ENCODE measurements at places on chromosomes 16 and 17.

GRCh38 chr16:683396-684070 is 601 bp downstream of the JMJD8 start:
- DNase-seq: no peak

- no peak for DNase-seq
These were observed 46.8 kb downstream of the BRIP1 start for GRCh38 chr17:61816538-61816937.

DNA sequence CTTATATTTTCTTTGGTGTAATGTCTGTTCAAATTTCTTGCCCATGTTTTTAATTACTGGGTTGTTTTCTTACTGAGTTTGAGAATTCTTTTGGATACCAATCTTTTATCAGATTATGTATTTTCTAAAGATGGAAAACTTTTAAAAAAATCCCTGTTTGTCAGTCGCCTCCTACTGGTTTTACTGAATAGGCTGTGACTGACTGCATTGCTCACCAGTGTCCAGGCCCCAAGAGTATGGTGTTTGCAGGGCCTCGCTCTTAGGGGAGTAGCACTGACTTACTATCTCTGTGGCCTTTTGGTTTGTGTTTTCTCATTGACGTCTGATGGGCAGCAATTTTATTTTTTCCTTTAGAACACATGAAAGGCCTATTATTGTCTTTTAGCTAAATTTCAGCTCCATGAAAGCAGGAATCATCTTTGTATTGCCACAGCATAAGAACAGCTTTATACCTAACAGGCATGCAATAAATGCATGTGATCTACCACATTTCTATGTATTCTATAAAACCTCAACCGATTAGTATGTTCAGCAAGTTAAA is 188.4 kb downstream of the AATF start:
- no peak for DNase-seq

- DNase-seq: no peak
These were observed 45.5 kb downstream of the KATNIP start for GRCh38 chr16:27595475-27595874.

GRCh38 chr16:1212616-1213194 is 12.4 kb downstream of the TPSG1 start:
- DNase-seq: no peak

DNA sequence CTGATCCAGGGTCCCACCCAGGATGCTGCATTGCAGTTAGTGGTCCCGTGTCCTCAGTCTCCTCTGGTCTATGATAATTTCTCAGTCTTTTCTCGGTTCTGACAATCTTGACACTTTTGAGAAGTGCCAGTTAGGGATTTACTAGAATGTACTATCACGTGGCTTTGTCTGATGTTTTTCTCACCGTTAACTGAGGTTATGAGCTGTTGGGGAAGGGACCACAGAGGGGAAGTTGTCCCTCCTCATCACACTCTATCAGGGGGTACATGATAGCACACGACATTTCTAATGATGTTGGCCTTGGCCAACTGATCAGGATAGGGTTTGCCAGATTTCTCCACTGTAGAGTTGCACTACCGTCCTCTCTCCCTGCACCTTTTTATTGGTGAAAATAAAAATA is 250.9 kb upstream of the SDK2 start:
- no peak for DNase-seq

- DNase-seq: no peak
These were observed 3.4 kb downstream of the ABCA9 start for GRCh38 chr17:69057280-69057679.

- DNase-seq: no peak
These were observed 17.1 kb upstream of the CD300A start for GRCh38 chr17:74449306-74449705.

DNA sequence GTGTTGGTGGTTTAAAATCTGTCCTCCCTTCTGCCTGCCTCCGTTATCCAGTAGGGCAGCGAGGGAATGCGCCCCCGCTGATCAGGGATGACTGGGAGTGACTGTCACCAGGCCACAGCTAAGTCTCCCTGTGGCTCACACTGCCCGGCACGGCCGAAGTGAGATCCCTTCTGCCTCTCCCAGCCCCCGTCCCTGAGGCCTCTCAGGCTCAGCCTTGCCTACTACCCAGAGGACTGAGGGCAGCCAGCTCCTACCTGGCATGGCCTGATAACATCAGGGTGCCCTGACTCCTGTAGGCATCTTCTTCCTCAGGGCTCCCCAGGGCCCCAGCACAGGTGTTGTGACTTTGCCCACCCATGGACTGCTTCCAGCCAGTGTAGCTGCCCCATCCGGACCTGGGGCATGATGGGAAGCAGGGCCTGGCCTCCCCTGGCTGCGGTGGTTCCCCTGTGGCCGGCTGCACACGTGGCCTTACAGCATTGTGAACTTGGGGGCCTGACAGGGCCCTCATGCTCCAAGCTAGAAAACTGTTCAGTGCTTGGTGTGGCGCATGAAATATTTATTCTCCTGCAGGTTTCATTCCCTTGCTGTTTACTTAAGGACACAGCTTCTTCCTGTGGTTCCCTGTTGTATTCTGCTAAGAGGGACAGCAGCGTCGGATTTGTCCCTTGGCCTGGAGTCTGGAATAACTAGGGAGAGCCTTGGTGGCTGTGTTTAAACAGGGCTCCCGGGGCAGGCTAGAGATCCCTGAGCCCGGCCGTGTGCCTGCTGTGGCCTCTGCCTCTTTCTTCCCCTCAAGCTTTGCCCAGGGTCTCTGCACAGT is 30.0 kb downstream of the GINS2 start:
- no peak for DNase-seq

DNA sequence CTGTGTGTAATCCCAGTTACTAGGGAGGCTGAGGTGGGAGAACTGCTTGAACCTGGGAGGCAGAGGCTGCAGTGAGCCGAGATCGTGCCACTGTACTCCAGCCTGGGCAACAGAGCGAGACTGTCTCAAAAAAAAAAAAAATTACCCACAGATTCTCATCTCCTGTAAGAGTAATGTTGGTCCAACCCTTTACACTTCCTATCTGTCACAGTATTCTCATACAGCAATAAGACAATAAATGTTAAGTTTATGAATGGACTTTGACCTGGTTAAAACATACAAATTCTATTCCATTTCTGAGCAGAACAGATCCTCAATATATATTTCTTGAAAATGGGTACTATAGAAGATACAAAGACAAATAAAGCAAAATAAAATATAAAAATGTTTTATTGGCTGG is 30.4 kb upstream of the TAOK1 start:
- DNase-seq: no peak

DNA sequence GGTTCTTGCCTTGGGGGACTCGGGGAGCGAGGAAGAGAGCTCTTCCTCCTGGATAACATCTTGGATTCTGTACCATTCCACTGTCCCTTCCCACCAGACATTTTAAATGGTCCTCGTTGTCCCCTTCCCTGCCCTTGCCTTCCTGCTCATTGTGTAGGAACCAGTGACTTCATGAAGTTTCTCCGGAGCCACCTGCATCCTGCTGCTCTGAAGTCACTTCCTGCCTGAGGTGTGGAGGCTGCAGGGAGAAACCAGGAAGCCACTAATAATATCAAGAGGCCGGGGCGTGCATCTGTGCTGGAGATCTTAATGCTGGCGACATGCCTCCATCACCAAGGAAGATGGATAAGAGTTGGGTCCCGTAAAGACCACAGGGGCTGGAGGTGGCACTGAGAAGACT is 6.2 kb upstream of the SLC16A13 start:
- DNase-seq: no peak

GRCh38 chr17:50781167-50781566 is 13.8 kb upstream of the ANKRD40CL start:
- DNase-seq: no peak

- no peak for DNase-seq
These were observed 486.5 kb downstream of the CDH13 start for GRCh38 chr16:83113317-83113716.

DNA sequence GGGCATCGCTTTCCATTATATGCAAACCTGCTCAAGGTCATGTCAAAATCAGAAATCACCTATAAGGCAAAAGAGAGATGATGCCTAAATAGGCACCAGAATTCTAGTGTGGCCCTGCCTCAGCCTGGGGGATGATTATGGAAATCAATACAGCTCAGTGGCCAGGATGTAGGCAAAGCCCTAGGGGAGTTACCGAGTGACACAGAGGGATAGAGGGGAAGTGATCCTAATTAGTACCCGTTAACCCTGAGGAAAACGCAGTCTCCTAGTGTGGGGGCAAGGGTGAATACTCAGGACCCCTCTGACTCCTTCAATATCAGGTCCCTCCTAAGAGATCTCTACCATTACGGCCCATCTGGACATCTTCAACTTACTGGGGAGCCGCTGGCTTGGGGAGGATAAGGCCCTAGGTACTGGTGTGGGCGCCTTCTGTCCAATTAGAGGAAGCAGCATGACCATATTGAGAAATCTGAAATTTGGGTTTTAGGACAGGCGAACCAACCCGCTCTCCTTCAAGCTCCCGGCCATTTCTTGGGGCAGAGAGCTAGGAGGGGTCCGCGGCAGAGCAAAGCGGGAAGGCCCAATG is 725 bp downstream of the NT5C3B start:
- DNase-seq: no peak

GRCh38 chr16:49776085-49776595 is 79.8 kb downstream of the ZNF423 start:
- no peak for DNase-seq

DNA sequence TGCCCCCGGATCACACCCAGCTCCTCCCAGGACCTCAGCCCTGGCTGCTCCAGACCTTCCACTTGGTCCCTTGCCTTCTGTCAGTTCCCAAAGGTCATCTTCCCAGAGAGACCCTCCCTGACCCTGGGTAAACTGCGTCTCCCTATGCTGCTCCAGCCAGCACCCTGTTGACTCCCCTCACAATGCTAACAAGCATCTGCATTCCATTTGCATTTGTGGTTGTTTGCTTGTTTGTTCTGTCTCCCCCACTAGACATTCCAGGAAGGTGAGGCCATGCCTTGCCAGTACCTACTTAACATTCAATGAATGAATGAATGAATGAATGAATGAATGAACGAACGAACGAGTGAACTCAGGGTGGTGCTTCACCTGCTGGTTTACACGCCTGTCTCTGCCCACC is 171.2 kb downstream of the WSCD1 start:
- no peak for DNase-seq

DNA sequence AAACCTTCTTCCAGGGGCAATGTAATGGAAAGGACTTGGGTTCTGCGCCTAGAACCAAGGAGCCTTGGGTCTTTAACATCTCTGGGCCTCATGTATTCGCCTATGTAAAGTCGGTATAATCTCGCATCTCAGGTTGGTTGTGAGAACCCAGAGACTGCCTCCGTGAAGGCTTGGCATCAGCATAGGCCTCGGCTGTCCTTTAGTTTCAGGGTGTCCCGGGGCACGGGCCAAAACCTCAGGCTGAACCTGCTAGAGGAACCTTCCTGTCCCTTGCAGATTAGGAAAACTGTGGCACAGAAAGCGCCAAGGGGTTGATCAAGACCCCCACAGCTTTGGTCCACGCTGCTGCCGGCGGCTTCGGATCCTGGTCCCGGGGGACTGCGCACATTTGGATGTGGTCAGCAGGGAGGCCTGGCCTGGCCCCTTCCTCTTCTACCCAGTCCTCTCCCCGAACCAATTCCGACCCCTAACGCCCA is 772 bp upstream of the PHAF1 start:
- DNase-seq: no peak

DNA sequence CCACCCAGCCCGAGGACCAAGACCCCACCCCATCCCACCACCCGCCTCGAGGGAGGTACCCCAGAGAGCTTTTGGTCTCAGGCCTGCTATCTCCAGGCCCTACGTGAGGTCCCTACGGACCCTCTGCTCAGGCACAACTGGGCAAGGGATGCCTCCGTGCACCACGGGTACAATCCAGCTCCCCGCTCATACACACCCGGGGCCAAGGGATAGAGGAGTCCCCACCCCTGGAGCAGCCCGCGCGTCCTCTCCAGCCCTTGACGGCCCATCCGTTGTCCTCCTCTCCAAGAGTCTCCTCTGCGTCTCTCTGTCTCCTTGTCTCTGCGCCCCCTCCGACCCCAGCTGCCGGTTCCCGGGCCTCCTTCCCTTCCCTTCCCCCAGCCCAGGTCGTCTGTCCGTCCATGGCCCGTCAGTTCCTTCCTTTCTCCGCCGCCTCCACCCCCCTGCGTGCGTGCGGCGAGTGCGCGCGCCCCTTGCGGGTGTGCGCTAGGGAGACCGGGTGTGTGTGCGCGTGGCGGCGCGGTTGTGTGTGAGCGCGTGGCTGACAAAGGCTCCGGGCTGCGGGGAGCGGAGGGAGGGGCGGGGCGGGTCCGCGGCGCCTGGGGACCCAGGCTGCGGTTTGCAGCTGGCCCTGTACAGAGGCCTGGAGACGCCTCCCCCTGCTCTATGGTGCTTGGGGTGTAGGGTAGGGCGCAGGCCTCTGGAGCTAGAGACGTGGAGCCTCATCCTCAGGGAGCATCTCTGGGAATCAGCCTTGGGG is 930 bp downstream of the SPNS2 start:
- DNase-seq: no peak

DNA sequence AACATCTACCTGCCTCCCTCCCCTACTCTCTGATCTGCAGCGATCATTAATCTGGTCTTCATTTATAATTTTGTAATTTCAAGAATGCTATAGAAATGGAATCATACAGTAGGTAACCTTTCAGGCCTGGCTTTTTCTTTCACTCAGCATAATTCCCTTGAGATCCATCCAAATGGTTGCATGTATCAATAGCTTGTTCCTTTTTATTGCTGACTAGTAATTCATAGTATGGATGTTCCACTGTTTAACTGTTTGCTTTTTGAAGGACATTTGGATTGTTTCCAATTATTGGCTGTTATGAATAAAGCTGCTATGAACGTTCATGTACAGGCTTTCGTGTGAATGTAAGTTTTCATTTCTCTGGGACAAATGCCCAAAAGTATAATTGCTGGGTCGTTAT is 125.2 kb downstream of the USP31 start:
- DNase-seq: no peak

DNA sequence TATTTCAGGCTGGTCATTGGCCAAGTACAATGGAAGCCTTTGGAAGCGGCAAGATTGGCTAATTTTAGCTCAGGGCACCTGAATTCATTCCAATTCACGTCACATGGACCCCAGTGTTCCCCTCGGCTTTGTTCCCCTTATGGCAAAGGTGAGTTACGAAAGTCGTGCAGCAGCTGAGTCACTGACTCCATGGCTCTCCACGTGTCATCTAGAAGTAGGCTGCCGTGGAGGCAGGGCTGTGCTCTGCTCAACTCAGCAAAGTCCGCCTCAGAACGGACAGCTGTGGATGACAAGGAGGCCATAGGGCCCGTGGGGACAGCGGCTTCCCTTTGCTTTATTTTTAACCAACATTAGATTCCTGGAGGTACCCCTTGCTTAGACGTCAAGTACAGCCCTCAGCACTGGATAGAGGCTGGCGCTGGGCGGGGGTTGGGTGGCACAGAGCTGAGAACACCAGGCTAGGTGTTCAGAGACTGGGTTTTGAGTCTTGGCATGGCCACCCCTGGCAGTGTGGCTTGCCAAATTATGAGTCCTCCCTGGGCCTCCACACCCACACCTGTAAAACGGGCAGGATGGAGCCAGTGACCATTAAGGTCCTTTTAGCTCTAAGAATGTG is 23.6 kb downstream of the ADAD2 start:
- DNase-seq: no peak

DNA sequence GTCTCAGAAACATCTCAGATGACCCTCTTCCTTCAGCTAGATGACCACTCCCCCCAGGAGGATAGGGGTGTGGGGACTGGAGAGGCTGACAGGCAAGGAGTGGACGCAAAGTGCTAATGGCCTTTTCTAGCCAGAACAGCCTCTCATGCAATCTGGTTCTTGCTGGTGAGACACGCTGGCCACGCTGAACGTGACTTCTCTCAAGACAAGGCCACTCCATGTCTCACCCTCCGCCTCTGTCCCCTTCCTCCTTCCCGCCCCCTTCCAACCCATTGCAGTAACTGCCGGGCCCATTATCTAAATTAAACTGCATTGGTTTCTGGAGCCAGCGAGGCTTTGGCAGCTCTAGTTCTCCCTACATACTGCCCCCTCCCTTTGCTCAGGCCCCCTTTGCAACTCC is 9.5 kb downstream of the CACNA1G start:
- DNase-seq: no peak
